Bronchial epithelial cell (primary cell): ENCODE measurements at places on chromosomes 13 and 19.

GRCh38 chr19:43747557-43748204 lies 7.1 kb downstream of the SMG9 start:
- DNase-seq, result no peak

GRCh38 chr13:45994752-45995151 lies 57.8 kb downstream of the ZC3H13 start:
- DNase-seq, result no peak

- DNase-seq, result no peak
These were observed 965.7 kb downstream of the UQCRFS1 start for GRCh38 chr19:28247243-28247642.

GRCh38 chr19:3316659-3317207 lies 49.6 kb upstream of the NFIC start:
- DNase-seq, result no peak

DNA sequence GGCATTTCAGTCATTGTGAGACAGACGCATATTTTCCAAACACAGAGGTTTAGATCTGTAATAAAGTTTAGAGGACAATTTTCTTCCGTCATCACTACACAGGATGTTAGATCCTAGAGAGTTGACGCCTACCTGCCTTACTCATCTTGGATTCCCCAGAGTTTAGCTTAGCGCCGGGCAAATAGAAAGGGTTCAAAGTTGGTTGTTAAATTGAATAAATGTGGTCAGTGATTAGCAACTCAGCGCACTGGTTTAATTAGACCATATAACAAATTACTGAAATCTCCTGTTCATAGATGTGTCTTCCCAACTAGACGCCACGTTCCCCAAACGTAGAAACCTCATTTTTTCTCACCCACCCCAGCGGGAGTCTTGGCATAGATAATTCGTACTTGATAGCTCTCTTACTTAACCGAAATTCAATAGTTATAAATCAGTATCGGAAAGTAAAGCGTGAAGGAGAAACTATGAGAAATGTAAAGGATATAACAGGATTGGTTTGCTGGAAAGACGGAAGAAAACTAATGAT lies 726 bp upstream of the UFM1 start:
- peak; percentile 78 for DNase-seq

DNA sequence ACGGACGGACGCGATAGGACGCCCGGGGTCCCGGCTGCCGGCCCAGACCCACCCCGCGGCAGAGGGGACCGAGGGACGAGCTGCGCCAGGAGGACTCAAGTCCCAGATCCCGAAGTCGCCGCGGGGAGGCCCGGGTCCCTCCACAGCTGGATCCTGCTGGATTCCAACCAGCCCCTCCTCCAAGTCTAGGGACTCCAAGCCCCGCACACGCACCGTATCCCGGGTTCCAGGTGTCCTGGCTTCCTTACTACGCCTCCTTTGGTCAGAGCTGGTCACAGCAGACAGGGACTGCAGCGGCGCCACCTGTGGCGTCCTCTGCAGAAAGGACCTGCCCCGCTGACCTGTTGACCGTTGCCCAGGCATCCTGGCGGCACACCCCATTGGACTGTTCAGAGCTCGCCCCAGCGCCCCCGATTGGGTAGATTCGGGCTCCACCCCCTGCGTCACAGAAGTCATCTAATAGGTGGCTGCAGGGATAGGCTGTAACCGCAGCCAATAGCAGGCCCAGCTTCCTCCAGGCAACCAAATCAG lies 29.0 kb upstream of the ZNF709 start:
- DNase-seq, result no peak

GRCh38 chr13:78881054-78881453 lies 222.1 kb upstream of the OBI1 start:
- no peak for DNase-seq

DNA sequence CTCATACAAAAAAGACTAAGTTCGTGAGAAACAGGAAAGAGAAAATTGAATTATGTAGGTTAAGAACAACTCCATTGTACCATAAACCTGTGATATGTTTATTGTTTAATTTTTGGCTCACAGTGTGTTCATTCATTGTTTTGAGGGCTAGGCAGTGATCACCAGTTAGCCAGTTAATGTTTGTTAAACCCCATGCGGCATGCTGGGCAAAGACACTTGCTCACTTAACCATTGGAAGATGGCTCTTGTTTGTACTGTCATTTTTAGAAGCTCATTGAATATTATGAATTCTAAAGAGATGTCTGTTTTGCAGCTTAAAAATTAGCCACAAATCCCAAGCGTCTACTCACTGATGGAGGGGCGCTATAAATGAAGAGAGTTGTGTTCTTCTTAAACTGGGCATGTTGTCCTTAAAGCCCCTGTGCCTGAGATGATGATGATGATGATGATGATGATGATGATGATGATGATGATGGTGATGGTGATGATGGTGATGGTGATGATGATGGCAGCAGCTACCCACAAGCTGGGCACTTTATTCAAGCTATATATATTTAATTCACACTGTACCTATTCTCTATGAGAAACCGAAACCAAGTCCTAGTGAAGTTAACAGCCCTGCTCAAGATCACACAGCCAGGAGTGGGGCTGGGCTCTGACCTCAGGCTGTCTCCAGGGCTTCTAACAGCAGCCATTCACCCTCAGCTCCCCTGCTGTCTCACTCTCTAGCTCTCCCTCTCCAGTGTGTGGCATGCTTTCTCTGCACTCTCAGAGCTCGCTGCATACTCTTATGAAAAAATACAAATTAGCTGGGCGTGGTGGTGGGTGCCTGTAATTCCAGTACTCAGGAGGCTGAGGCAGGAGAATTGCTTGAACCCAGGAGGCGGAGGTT lies 169.1 kb downstream of the SHISA2 start:
- DNase-seq, result no peak

GRCh38 chr19:34459614-34460013 lies 21.9 kb upstream of the WTIP start:
- DNase-seq, result no peak

DNA sequence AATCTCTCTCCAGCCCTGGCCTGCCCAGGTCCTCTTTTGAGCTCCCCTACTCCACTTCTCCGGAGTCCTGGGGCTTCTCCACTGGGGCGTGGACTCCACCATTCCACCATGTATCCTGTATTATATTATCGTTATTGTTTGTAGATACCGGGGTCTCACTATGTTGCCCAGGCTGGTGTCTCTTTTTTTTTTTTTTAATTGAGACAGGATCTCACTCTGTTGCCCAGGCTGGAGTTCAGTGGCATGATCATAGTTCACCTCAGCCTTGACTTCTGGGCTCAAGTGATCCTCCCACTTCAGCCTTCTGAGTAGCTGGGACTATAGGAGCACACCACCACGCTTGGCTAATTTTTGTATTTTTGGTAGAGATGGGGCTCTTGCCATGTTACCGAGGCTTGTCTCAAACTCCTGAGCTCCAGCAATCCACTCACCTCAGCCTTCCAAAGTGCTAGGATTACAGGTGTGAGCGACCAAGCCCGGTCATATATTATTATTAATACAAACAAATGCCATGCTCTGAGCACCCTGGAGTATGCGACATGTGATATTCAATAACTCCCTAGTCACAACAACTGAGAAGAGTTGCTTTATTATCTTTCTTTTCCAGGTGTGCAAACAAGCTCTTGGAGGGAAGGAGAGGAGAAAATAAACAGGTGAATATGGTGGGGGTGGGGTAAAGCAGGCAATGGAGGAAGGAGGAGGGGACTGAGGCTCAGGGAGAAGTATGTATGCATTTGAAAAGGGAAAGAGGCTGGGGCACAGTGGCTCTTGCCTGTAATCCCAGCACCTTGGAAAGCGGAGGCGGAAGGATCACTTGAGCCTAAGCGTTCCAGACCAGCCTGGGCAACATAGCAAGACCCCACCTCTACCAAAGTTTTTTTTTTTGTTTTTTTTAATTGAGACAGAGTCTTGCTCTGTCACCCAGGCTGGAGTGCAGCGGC lies 2.8 kb upstream of the CERS4 start:
- no peak for DNase-seq

- no peak for DNase-seq
These were observed 736.3 kb downstream of the EFNB2 start for GRCh38 chr13:105799155-105799554.

DNA sequence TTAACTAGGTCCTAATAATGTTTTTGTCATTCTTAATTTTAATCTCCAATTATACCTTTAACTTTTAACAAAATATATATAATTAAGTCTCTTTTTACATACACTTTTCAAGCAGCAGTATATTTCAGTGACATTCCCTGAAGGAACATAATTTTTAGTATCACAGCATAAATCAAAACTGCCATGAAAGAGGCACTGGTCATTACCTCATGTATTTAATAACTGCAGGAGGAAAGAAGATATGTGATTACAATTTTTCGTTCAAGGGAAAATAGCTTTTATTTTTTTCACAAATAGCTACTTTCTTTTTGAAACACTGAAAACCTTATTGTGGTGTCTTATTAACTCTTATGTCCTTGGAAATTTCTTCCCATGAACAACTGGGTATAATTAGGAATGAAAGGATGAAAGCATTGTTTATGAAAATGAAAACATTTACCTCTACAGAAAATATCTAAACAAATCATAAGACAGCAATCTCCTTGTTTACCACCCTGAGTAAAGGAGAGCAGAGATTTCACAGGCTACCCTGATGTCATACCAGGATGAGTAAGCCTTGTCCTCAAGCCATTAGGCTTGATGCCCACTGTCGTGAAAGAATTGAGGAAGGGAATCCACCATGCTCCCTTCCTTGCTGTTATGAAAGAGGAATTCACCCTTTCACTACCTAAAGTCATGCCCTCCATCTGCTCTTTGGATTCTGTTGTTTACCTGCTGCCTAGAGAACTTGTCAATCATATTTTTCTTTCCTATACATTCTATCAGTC lies 877.2 kb upstream of the PCDH20 start:
- peak; percentile 39 for DNase-seq

GRCh38 chr19:50694815-50695145 lies 24.8 kb downstream of the SHANK1 start:
- DNase-seq, result no peak

DNA sequence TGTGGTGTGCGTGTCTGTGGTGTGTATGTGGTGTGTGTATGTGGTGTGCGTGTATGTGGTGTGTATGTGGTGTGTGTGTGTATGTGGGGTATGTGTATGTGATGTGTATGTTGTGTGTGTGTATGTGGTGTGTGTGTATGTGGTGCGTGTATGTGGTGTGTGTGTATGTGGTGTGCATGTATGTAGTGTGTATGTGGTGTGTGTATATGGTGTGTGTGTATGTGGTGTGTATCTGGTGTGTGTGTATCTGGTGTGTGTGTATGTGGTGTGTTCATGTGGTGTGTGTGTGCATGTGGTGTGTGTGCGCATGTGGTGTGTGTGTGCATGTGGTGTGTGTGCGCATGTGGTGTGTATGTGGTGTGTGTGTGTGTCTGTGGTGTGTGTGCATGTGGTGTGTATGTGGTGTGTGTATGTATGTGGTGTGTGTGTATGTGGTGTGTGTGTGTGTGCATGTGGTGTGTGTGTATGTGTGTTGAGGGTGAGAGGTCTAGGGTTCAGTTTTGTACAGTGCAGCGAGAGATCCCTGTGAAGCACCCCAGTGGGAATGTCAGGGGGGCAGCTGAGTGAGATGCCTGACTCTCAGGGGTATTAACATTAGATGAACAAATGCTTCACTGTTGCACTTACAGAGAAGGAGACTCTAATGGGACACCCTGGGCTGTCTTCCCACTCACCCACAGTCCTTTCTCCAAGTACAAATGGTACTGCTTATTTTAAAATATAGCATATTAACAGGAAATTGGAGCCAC lies 61.3 kb upstream of the MEDAG start:
- no peak for DNase-seq

DNA sequence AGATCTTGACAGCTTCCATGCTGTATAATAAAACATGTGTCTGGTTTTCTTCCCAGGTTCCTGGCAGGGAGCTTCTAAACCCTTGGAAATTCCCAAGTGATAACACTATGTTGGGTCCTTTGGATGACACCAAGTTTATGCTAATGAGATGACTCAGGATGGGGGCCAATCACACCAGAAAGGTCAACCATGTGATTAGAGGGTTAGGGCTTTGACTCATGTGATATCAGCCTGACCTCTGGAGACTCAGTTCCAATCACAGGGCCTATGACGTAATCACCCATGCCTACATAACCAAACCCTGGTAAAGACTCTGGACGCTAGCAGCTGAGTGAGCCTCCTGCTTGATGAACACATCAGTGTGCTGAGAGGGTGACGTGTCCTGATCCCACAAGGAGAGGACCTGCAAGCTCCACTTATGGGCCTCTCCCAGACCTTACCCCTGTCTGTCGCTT lies 203.6 kb downstream of the DCLK1 start:
- peak; percentile 71 for DNase-seq

DNA sequence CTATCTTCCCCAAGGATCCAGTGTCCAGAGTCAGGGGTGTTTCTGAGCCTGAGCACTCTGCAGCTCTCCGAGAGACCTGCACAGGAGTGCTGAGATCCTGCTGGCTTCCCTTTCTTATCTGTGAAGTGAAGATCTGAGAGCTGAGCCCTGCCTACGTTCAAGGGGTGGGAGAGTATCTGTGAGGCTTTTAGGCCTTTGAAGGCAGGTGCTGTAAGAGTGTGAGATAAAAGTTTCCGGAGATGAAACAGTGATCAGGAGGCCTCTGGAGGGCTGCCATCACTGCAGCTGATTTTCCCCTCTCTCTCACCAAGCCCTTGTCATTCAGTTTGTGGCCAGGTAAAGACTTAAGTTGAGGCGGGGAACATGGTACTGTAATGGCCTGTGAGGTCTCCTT lies 83.1 kb downstream of the AKAP11 start:
- no peak for DNase-seq

DNA sequence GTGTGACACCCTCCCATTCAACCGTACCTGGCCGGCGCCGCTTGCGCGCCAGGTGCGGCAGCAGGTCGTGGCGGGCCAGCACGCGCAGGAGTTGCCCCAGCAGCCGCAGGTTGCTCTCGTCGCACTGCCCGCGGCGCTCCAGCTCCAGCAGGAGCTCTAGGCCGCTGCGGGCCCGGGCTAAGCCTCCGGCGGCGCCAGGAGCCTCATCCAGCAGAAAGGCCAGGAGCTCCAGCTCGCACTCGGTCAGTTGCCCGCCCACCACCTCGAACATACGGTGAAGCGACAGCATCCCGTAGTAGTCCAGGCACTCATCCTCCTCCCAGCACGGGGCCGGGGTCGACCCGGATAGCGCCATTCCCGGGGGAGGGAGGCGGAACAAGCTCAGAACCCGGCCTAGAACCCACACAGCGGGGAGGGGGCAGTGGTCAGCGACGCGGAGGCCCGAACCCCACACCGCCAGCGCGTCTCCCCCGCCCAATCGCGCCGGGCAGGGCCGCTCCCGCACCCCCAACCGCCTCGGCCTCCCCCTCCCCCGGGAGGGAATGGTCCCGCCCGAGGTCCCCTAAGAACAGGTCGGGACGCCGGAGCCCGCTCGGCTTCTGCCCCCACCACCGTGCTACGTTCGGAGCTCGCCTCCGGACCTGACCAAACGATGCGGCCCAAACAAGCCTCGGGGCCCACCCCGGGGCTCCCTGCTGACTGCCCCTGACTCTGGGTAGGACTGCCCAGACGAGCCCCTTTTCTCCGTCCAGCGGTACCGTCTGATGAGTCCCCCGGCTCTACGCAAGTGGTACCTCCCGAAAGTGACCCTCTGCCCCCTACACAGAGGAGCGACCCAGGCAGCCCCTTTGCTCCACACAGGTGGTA lies 591 bp downstream of the DEDD2 start:
- no peak for DNase-seq

GRCh38 chr13:44276061-44276460 lies 97.6 kb upstream of the SERP2 start:
- DNase-seq, result no peak

GRCh38 chr13:31172001-31172400 lies 10.3 kb upstream of the HSPH1 start:
- peak; percentile 90 for DNase-seq
